SHP77 treated with DMSO at 0.1 percent for 48 hours (cell line): ENCODE measurements at places on chromosomes 6 and 20.

DNA sequence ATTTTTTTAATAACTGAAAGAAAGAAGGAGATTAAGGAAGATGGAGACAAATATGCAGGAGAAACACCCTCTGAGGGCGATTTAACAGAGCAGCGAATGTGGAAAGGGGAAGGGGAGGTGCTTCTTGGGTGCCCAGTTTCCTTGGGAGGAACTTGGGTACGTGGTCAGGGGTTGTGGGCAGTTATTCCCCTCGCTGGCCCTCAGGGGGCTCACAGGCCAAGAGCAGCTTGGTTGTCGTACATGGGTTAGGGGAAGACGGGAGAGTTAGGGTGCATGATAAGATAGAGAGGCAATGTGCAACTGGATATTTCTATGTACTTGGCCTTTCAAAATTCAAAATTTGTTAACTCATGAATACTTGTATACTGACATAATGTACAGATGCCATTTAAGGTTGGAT lies 7.0 kb upstream of the TUBB2A start:
- no peak for DNase-seq

DNA sequence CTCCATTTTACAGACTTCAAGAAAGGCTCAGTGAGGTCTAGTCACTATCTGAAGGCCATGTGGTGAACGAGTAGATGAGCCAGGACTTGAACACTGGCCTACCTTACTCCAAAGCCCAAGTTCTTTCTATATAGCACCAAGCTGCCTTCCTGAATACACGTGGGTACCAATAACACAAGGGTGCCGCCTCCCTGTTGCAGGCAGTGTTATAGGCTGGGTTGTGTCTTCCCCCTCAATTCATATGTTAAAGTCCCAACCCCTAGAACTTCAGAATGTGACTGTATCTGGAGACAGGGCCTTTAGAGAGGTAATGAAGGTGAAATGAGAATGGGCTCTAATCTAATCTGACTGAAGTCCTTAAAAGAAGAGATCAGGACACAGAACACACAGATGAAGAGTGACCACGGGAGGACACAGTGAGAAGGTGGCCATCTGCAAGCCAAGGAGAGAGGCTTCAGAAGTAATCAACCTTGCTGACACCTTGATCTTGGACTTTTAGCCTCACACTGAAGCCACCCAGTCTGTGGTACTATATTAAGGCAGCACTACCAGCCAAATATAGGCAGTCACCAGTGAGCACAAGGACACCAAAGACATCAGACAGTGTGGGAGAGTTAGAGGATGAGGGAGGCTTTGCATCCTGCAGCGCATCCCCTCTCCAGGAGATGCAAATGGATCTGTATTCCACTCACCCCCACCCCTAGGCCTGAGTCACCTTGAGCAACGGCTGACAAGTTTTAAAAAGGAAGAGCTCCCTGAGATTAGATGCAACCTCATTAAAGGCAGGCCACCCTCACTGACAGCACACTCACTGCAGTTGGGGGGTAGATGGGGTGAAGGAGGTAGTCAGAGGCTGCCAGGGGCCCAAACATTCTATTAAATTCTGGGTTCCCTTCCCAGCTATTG lies 40.9 kb upstream of the LYRM2 start:
- no peak for DNase-seq

- no peak for DNase-seq
These were observed 261.1 kb upstream of the RGS17 start for GRCh38 chr6:153392156-153392555.

DNA sequence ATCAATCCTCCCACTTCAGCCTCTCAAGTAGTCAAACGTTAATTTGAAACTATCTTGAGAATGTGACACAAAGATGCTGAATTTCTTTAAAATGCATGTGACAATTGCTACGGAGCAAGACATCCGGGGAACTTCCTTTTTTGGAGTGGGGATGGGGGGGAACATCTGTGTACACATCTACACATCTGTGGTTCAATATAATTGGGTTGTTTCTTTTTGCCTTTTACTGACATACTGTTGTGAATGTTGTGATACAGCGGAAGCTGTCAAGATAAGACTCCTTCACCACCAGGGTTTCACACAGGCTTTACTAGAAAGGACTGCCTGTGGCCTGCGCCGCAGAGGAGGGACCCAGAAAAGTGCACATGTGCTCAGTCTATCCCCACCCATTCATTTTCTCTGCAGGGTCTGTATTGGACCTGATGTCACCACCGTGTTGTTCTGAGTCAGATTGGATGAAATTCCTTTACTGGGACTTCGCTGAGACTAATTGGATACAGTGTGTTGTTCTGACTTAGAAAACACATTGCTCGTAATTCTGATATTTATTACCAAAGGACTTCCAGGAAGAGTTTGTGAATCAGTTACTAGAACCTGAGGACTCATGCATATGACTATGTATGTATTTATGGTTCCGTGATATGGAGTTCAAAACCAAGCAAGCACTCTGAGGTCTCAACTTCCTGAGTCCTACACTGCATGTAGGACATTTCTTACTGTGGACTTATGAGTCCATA lies 98.7 kb upstream of the SGK1 start:
- no peak for DNase-seq
